ENCODE measurements at places on chromosomes 5 and 9. TPM values are rescaled to one million over a fixed set of nuclear protein-coding genes. Genes with fewer than 3 reads are reported as not detected.
A peak's percentile ranks its signal among the peaks of the same experiment; 100 is the strongest.

- DNase-seq = peak; percentile 51
Measured at GRCh38 chr9:121498150-121498486, 1.5 kb downstream of the GGTA1 start.

- no peak for DNase-seq
Measured at GRCh38 chr9:35650341-35651158, at the start of gene SIT1. Gene SIT1, minus strand, starts transcription at chr9:35650931. Its CDS starts 78 bp downstream, at chr9:35650853.

The ZBTB34 gene
- 3.3 TPM for total RNA-seq

DNA sequence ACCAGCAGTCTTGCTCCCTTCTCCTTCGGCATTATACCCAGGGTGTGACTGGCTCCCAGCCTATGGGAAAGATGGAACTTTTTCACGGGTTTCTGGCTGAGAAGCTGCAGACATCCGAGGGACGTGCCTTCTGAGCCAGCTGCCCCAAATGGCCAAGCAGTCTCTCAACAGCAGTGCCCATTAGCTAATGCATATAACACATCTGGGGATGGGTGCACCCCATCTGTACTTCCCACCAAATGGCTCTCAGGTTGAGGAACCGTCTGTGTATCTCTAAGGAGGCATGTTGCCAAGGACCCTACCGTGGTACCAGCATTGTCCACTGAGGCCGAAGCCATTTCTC lies 25.0 kb downstream of the C5orf15 start:
- no peak for DNase-seq

The ELOVL7 gene
- total RNA-seq = not detected

DNA sequence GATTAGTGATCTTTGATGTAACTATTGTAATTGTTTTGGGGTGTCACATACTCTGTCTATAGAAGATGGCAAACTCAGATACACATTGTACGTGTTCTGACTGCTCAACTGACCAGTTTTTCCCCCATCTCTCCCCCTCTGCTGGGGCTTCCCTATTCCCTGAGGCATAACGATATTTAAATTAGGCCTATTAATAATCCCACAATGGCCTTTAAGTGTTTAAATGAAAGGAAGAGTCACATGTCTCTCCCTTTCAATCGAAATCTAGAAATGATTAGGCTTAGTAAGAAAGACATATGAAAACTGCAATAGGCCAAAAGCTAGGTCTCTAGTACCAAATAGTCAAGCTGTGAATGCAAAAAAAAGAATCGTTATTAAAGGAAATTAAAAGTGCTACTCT lies 265.6 kb downstream of the TMEM232 start:
- no peak for DNase-seq

- DNase-seq = no peak
Measured at GRCh38 chr9:87062746-87063145, 115.4 kb upstream of the GAS1 start.
